ENCODE measurements at places on chromosomes 4 and X. TPM values are rescaled to one million over a fixed set of nuclear protein-coding genes. Genes with fewer than 3 reads are reported as not detected.
A peak's percentile ranks its signal among the peaks of the same experiment; 100 is the strongest.

TMEM150C gene
- total RNA-seq: 74.2 TPM

SSX3 gene
- not detected for total RNA-seq

MMAA gene
- 7.7 TPM for total RNA-seq

XAGE2 gene
- total RNA-seq: not detected

PWWP3B gene
- 1.2 TPM for total RNA-seq

DNA sequence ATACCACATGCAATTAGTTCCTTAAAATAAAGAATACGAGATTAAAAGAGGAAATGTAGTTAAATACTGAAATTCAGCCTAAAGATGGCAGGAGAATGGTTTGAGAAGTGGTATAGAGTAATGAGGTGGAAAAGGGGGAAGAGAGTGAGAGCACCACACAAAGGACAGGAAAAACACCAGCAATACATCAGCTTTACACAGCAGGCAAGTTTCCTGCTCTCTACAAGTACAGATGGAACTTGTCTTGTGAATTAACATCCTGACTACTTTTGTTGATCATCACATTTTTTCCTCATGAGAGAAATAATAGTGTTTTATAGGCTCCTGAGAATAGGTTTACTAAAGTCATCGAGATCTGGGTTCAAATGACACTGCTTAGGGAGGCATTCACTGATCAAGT is 2.9 kb upstream of the UNC5C start:
- DNase-seq: no peak

- no peak for DNase-seq
Measured at GRCh38 chr4:75189711-75190335, 256.9 kb downstream of the PARM1 start.

DNA sequence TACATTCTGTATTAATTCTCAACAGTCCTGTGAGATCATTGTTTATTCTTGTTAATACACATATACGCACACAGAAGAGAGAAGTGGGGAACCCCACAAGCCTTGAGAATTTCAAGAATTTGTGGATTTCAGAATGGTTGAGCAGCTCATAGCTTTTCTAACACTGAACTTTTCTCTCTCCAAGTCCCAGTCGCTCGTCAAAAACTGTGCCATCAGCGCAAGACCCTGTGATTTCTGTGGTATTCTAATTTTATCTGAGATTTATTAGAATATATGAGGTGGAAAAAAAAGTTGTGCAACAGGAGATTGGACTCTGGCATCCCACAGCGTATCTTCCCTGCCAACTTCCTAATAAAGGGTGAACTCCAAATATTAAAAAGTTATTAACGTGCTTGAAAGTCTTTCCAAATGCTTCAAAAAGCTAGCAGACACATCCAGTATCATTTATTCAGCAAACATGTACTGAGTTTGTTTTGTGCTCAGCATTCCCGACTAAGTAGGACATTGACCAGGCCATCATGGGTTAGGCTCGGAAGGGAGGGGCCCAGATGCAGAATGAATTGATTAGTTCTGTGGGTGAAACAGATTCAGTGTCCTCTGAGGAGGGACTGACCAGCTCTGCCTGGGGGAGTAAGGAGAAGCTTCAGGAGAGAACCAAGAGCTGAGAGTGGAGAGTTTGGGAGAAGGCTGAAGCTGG is 165.6 kb downstream of the CBR4 start:
- DNase-seq: no peak

GRCh38 chr4:68272380-68272779 is 26.9 kb upstream of the TMPRSS11B start:
- no peak for DNase-seq

DNA sequence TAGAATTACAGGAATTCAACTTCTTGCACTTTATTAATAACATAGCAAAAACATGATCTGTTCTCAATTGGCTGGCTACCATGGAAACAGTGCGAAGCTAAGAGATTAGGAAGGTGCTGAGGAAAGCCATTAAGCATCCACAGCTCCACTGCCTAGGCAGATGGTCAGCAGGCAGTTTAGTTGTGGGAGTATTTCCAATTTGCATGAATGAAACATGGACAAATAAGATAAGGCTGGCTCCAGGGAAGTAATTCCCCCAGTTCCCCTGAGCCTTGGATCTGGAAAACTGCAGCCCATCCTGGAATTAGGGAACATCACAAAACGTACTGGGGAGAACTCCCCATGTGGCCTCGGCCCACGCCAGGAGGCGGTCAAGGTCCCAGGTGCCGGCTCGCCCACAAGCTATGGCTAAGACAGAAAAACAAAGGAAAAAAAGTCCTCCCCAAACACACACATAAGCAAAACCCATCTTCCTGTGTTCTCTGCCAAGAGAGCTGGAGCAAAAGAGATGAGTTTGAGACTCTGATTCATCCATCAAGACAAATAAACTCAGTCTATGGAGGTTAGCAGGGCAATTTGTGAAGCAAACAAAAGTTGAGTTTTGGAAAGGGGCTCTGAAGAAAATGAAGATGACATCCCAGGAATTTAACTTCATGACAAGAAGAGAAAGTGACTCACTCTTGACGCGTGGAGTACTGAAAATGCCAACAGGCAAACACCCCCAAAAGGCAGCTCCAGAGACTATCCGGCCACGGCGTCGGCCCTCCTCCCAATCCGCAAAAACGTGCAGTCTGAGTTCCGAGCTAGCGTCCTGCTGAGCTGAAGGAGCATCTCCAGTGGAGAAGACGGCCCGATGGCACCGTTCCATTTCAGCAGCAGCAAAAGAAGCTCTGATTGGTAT is 45.1 kb downstream of the IGFBP7 start:
- DNase-seq: peak; percentile 20

- no peak for DNase-seq
Measured at GRCh38 chr4:158053801-158054200, 119.0 kb downstream of the GASK1B start.

DNA sequence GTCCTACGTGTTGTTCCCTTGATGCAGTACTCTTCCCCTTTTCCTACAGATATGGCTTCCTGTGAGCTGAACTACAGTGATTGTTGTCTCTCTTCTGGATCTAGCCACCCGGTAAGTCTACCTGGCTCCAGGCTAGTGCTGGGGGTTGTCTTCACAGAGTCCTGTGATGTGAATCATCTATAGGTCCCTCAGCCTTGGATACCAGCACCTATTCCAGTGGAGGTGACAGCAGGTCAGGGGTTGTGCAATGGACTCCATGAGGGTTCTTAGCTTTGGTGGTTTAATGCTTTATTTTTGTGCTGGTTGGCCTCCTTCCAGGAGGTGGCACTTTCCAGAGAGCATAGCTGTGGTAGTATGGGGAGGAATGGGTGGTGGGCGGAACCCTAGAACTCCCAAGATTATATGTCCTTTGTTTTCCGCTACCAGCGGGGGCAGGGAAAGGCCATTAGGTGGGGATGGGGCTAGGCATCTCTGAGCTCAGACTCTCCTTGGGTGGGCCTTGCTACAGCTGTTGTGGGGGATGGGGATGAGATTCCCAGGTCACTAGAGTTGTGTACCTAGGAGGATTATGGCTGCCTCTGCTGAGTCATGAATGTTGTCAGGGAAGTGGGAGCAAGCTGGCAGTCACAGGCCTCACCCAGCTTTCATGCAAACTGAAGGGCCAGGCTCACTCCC is 121.4 kb upstream of the ANKRD50 start:
- DNase-seq: no peak

- DNase-seq: no peak
Measured at GRCh38 chrX:35439034-35439660, 359.0 kb upstream of the MAGEB16 start.

Measured in frontal cortex (tissue), 4 donors.